Stimulated activated CD4-positive, alpha-beta T cell treated with anti-CD3 and anti-CD28 coated beads, Interleukin-4, amount 100 ng/mL, for 1 hour (primary cell): ENCODE measurements at places on chromosomes 5 and 9.

DNA sequence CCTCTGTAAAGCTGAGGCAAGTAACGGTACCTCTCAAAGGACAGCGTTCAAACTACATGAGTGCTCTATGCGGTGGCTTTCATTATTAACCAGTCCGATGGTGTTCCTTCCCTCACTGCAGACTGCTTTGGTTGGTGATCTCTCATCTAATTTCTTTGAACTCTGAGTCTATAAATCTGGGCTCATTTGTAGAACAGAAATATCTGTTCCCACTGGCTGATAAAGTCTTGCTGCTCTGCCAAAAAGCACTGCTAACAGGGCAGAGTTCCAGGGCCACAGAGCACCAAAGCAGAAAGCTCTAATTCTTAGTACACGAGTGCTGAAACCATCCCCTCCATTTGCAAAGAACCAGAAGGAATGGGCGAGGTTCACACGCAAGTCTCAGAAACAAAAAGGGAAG lies 81.9 kb downstream of the MED27 start:
- DNase-seq, result no peak

DNA sequence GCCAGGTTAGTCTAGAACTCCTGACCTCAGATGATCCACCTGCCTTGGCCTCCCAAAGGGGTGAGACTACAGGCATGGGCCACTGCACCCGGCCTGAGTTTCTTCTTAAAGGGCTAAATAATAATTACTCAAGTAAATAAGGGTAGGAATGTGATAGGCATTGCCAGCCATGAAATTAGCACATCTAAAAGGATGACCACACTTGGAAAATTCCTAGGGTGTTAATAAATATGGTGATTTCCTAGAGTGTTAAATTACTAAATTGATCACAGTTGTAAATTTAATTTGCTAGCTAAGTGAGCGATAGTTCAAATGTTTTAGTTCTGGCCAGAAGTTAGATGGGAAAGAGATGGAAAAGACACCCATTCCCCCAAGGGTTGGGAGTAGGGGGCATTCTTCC lies 53.4 kb downstream of the UBAP1 start:
- no peak for DNase-seq

- DNase-seq, result no peak
Observed at GRCh38 chr5:96074460-96074859, 112.8 kb upstream of the ELL2 start.

- no peak for DNase-seq
Observed at GRCh38 chr9:76490249-76490990, 31.4 kb downstream of the GCNT1 start.

GRCh38 chr9:131521822-131522221 lies 9.2 kb downstream of the UCK1 start:
- no peak for DNase-seq
